ENCODE measurements at places on chromosomes 7 and 10.

DNA sequence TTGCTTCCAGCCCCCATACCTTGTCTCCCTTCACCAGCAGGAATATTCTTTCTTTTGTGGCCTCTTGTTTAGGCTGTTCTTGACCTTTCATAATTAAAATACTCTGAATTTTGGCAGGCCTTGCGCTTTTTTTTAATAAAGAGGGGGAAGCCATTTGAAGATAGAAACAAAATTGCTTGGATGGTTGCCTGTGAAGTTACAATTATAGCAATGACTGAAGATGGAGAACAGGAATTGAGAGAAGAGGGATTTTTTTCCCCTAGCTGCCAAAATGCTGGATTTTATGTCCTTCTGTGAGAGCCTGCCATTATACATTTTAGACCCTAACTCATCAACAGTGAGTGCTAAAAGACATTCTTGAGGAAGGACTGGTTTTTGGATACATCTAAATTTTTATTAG lies 24.8 kb downstream of the FGFBP3 start:
- no peak for DNase-seq

GRCh38 chr10:16439295-16439694 lies 2.5 kb downstream of the PTER start:
- no peak for DNase-seq

DNA sequence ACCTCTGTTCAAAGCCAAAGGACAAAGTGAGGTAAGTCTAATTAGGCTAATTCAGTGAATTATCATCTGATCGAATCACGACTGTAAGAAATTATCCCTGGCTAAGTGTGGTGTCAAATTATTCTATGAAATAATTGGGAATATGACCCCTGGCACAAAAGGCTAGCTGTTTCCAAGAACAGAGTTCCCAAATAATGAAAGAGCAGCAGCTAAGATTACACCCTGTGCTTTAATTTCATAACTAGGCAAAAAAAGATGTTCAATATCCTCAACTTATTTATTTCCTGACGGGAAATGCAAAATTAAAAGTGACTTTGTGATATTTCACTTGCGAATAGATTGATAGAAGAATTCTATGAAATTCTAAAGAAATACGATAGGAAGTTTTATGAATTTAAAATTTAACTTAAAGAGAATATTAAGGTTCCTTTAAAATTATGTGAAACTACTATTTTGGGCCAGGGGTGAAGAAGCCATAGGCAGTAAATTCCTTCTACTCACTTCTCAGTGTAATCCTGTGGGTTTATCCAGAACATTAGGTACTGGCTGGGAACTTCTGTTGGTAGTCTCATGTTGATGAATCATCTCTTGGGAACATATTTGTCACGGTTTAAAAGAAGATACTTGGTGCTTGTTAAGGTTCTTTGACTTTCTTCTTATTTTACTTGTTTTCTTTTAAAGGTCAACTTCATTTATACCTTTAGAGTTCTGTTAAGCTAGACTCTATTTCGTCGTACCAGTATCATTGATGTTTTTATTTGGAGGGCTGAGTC lies 148.5 kb downstream of the POLR1F start:
- no peak for DNase-seq

DNA sequence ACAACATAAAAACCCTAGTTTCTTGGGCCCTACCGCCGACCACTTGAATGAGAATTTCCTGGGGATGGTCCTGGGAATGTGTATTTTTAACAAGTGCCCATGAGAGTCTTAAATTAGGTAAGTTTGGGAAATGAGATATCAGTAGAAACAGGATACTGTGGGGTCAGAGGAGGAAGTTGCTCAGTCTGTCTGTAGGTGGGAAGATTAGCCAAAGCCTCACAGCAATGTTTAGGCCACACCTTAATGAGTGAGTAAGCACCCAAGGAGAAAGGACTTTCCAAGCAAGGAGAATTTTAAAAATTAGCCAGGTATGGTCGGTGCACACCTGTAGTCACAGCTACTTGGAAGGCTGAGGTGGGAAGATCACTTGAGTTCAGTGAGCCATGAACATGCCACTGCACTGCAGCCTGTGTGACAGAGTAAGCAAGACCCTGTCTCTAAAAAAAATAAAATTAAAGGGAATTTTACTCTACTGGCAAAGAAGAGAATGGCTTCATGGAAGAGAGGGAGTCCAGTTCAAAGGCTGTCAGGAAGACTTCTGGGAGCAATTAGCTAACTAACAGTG lies 31.9 kb downstream of the PAPSS2 start:
- no peak for DNase-seq

DNA sequence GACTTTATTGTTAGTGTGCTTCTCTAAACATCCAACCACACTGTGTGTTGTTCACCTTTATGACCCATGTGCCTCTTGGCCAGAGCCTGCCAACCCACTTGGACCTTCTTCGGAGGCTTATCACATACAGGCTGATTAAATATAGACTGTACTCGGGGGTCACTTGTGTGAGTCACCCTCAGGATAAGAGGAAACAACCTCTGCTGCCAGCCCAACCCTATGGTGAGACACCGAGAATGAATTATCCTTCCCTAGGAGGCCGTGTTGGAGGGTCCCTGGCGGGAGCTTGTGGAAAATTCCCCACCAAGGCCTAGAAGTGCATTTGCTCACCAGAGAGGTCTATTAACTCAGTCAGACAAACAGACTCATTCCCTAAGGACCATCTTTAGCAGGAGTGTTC lies 63.0 kb downstream of the FAS start:
- no peak for DNase-seq

GRCh38 chr7:49623943-49624342 lies 149.5 kb upstream of the VWC2 start:
- DNase-seq, result no peak

DNA sequence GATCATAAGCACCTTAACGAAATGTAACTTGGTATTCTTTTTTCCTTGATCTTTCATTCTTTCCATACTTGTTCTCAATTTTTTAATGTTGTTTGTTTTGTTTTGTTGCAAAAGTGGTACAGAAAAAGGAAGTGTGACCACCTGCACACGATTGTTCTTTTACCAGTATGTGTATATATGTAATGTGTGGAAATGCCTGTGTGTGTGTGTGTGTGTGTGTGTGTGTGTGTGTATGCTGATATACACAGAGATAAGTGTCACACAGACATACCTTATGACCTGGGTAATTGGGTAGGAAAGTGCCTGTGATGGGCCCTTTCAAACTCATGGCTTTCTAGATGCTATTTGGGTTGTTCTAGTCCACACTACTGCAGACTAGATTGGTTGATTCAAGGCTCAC lies 14.0 kb downstream of the INHBA start:
- DNase-seq, result no peak

DNA sequence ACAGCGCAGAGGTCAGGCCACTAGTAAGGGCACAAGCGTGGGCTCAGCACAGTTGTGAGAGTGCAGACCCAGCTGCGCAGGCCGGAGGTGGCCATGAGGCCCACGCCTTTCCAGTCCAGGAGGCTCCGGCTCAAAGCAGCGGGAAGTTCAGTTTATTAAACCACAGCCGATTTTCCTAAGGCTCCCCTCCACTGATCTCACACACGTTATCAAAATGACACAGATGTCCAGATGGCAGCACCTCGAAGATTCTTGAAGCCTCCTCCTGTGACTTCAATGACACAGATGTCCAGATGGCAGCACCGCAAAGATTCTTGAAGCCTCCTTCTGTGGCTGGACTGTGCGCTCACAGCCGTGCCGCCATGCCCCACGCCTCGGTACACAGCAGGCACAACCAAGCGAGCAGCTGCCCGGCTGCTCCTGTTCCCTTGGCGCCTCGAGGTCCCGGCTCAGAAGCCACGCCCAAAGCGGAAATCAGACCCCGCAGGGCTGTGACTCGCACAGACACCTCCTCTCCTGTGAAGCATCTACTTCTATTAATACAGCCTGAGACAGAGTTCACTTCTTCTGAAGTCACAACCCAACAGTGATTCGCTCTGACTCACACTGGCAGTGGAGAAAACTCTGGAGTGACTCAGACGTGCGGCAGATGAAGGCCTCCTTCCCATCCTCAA lies 122.7 kb downstream of the MAD1L1 start:
- DNase-seq, result peak; percentile 57

- no peak for DNase-seq
Measured at GRCh38 chr10:29949411-29950011, 109.9 kb downstream of the JCAD start.

- DNase-seq, result no peak
Measured at GRCh38 chr10:4771554-4772201, 54.3 kb upstream of the AKR1E2 start.

GRCh38 chr10:81730891-81731290 lies 144.1 kb upstream of the NRG3 start:
- no peak for DNase-seq

DNA sequence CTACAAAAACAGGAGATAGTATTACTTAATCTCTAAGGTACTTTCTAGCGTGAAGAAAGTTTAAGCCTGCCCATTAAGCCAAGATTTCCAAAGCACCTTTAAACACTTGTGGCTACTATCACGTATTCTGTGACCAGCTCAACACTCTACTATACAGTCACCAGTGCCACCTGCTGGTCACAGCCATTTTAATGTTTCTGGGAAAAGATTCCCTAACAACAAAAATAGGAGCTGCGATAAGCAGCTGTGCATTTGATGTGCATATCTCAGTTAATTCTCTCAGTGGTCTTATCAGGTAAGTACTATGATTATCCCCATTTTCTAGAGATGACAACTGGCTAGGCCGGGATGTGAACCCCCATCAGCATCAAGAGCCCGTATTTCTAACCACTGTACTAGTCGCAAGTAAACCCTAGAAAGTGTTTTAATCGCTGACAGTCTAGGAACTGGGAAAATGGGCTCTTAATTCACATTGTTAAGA lies 860 bp downstream of the SEC31B start:
- DNase-seq, result no peak
